Stimulated activated CD4-positive, alpha-beta T cell treated with anti-CD3 and anti-CD28 coated beads, Interleukin-15, amount 100 ng/mL, for 1 hour (primary cell): ENCODE measurements at places on chromosomes 2 and 18.

DNA sequence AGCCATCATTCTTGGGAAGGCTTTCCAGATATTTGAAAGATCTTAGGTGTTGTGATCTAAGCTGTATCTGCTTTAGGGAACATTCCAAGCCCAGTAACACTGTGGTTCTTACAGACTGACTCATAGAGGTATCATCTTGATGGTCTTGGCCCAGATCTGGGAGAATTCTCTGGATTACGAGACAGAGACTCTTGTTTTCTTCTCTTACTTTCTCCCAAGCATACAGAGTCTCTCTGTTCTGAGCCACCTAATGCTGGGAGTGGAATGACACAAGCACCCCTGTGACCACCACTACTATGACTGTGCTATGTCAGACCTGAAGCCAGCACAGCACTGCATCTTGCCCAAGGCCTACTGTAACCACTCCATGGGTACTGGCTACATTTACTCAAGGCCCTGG is 81.0 kb upstream of the EPAS1 start:
- DNase-seq, result no peak

- no peak for DNase-seq
Measured at GRCh38 chr2:136664713-136665405, 100.5 kb upstream of the THSD7B start.

- no peak for DNase-seq
Measured at GRCh38 chr2:105732101-105732500, 12.6 kb upstream of the NCK2 start.

- no peak for DNase-seq
Measured at GRCh38 chr2:26317377-26318105, 28.4 kb upstream of the SELENOI start.

- no peak for DNase-seq
Measured at GRCh38 chr2:72716601-72717000, 109.2 kb downstream of the EXOC6B start.
